ENCODE measurements at places on chromosomes 7 and 10.

GRCh38 chr10:93894516-93895378, 969 bp downstream of the SLC35G1 start:
- no peak for DNase-seq

- DNase-seq, result no peak
Measured at GRCh38 chr10:55641601-55642000, 719.5 kb downstream of the ZWINT start.

DNA sequence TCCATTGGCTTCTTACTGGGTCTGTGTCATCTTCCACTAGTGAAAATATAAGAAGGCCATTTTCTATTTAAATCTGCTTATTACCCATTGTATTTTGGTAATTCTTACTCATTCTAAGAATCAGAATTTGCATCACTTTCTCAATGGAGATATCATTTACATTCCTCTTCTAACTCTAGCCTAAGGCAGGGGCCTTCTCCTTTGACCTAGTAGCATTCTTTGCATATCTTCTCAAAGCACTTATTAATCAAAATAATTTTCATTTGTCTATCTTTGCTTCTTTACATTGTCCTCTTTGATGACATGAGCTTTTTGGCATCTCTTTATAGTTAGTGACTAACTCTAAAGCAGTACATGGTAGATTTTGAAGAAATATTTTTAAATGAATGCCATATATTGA, 400.9 kb upstream of the SEMA3D start:
- no peak for DNase-seq

GRCh38 chr7:93575555-93576399, 1.3 kb upstream of the CALCR start:
- peak; percentile 5 for DNase-seq

DNA sequence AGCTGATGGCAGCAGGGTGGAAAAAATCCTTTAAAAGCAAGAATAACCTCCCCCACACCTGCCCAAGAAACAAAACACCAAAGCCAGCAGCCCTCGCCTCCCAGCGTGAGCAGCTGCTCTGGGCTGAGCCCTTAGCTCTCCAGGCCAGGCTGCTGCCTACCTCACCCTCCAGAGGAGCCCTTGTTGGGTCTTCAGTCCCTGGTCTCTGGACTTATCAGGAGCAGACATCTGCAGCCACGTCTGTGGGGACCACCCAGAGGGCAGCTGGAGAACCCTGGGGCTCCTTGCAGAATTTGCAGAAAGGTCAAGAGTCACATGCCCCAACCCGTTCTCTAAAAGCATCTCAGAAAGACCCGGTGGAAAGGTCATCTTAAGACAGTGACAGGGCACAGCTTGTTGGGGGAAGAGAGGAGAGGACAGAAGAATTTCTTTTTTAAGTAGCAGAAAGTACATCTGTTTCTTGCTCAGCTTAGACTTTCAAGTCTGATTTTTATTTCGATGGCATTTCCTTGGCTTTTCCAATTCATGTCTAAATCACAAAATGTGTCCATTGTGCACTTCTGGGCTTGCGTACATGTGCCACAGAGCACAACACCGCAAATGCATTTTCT, 425.7 kb upstream of the NFE2L3 start:
- peak; percentile 73 for DNase-seq

- no peak for DNase-seq
Measured at GRCh38 chr7:151851145-151851751, 25.7 kb downstream of the PRKAG2 start.

- DNase-seq, result no peak
Measured at GRCh38 chr7:24831240-24831639, 74.0 kb upstream of the GSDME start.

DNA sequence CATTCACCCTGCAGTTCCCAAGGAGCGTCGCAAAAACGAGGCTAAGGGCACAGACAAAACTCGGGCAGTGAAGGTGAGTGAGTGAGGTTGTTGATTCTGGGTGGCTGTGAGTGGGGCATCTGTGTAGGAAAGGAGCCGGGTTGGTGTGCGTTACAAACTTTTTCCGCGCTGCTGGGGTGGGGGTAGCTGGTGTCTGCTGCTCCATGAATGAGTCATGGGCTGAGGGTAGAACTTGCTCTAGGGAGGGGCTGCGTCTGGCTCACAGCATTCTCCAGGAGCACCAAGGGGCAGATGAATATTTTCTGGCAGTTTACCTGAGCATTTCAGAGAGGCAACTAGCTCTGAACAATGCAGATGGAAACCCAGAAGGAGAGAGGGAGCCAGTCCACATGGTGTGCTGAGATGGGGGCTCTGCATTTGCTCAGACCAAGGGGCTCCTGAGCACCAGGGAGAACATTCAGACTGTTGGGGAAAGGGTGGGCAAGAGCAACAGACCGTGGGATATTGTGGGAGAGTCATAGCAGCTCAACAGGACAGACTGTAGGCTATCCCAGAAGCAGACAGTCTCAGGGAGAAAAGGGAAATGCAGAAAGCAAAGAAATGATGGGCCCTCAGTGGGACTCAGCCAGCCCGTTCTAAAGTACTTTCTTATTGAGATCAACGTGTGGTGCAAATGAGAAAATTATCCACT, 18.8 kb downstream of the NOBOX start:
- no peak for DNase-seq

DNA sequence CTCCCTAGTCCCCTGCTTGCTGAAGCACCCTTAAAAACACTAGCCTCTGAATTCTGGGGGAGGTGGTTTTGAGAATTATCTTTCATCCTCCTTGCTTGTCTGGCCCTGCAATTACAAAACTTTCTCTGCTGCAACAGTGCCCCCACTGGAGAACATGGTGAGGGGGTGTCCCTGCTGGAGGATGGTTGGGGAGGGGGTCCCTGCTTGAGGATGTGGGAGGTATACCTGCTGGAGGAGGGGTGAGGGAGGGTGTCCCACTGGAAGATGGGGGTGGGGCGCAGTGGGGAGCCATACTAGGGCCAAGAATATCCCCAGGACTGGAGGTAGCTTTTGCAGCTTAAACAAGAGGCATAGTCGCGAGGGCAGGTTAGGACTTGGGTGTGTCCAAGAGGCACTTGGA, 3.2 kb upstream of the POLM start:
- DNase-seq, result no peak

GRCh38 chr7:102834466-102834865, 78.3 kb upstream of the LRRC17 start:
- DNase-seq, result no peak

DNA sequence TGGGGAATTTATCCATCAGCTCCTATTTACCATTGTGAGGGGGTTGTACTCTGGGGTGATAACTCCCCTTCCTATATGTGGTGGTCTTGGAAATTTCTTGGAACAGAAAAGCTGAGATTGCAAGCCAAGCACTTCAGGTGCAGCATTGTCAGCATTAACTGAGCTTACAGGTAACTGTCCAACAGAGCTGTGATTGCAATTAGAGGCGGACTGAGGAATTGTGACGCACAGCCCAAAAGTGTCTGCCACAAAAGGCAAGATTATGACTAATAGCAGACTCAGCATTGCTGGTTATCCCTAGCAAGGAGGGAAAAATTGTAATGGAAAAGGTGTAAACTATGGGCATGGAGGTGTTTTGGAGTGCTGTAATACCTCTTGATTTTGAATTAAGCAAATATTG, 126.1 kb upstream of the AGR3 start:
- DNase-seq, result no peak

- DNase-seq, result no peak
Measured at GRCh38 chr10:130809181-130809580, 502.3 kb downstream of the TCERG1L start.

GRCh38 chr7:46791188-46791587, 790.7 kb downstream of the TNS3 start:
- peak; percentile 24 for DNase-seq

GRCh38 chr10:60041489-60042133, 135.3 kb upstream of the CCDC6 start:
- DNase-seq, result no peak

DNA sequence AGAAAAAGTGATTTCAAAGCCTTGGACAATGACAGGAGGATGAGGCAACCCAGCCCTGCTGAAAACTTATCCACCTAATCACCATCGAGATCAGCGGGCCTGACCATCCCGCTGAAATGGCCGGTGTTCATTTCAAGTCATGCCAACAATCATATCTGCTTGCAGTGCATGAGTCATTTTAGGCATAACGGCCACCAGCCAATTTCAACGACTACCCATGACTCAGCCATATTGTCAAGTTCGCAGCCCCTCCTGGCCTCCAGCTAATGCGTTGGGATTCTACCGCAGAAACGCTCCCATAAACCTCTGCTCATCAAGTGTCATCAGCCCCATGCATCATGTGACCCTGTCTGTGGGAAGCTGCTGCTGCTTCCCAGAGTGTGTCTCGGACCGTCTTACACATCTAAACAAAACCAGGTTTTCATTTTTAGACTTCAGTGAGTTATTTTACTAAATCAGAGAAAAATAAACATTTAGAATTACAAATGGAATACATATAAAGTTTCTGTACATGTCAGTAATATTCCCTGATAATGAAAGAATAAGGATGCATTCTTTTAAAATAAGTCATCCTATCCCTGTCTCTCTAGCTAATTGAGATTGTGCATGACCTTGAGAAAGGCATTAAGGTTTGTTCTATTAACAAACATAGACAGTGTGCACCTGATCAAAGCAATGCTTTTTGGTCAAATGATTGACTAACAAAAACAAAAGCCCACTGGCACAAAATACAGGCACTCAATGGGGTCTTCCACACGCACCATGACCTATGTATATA, 188.9 kb downstream of the ADAM12 start:
- DNase-seq, result no peak

- no peak for DNase-seq
Measured at GRCh38 chr10:121681997-121682687, 83.9 kb upstream of the FGFR2 start.

- DNase-seq, result no peak
Measured at GRCh38 chr10:43253461-43254198, 13.2 kb downstream of the RASGEF1A start.

- DNase-seq, result no peak
Measured at GRCh38 chr10:77865580-77866324, 60.8 kb downstream of the DLG5 start.

DNA sequence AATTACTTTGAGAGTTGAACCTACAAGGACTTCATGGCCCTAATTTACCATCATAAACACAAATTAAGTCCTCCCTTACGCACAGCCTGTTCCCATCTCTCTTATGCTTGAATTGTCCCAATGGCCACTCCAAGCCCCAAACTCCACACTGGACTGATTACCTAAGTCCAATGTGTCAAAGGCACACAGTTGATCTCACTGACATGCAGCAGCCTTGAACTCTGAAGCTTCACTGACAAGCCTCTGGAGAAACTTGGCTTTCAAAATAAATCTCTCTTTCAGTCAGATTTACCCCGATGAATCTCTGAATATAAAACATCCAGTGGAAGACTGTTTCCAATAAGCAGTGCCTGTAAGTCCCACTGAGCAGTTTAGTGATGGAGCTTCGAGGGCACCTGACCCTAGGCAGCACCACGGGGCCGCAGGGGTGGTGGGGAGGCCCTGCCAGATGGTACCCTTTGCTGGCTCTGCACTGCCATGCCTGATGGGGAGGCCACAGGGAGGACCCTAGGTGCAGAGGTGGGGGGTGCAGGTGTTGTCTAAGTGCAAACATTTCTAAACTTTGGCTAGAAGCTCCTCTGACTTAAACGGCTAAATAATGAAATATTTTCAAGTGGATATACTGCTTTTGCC, 3.3 kb upstream of the MAT1A start:
- DNase-seq, result no peak

- no peak for DNase-seq
Measured at GRCh38 chr7:73971322-73971703, 56.7 kb upstream of the ELN start.

DNA sequence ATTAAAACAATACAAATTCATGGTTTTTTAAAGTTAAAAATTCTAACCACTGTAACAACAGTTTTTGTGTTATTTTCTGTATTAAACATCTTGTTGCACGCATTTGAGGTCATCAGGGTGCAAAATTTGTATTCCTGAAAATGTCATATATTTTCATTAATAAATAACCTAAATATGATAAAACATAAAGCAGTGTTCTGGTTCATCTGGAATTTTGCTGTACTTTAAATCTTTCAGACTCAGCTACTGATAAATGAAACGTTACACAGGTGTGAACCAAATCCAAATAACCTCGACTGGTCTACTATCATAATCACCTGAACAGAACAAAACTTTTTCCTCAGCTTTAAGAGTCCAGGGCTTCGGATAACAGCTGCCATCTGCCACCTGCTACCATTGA, 6.9 kb downstream of the IFIT2 start:
- no peak for DNase-seq

DNA sequence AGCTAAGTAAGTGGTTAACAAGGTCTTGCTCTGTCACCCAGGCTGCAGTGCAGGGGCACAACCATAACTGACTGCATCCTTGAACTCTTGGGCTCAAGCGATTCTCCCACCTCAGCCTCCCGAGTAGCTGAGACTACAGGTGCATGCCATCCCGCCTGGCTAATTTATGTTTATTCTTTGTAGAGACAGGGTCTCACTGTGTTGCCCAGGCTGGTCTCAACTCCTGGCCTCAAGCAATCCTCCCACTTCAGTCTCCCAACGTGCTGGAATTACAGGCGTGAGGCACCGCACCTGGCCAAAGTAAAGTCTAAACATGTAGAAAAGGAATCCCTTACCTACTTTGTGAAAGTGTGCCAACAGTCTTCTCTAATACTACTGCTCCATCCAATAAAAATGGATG, 17.9 kb downstream of the PARD3 start:
- no peak for DNase-seq

- no peak for DNase-seq
Measured at GRCh38 chr7:44080118-44080517, 2.2 kb downstream of the POLM start.

GRCh38 chr7:128115336-128115820, 84.1 kb upstream of the LRRC4 start:
- DNase-seq, result no peak

DNA sequence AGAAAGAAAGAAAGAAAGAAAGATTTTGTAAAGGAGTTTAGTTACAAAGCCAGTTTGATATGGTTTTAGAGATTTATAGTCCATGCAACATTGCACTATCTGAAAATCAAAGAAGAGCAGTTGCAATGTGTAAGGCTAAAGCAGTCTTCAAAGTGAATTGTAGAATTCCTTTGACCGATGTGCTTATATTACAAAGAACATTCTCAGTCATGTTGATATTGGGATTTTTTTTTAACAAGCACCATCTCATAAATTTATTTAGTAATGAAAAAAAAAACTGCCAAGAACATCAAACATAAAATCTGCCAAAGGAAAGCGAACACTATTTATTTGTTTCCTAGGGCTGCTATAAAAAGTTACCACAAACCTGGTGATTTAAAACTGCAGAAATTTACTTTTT, 133.3 kb downstream of the DGKB start:
- no peak for DNase-seq

GRCh38 chr7:110637252-110637651, 453.7 kb upstream of the LRRN3 start:
- DNase-seq, result no peak

- DNase-seq, result no peak
Measured at GRCh38 chr10:69009360-69009759, 20.8 kb downstream of the KIFBP start.

- DNase-seq, result no peak
Measured at GRCh38 chr10:88236121-88236743, 346.9 kb downstream of the RNLS start.

- DNase-seq, result peak; percentile 7
Measured at GRCh38 chr7:52741670-52742290, 293.7 kb upstream of the POM121L12 start.

All from eye (tissue), 1 donor.